ENCODE measurements at places on chromosomes 4 and X. TPM values are rescaled to one million over a fixed set of nuclear protein-coding genes. Genes with fewer than 3 reads are reported as not detected.
A peak's percentile ranks its signal among the peaks of the same experiment; 100 is the strongest.

GRCh38 chr4:7591409-7592053 lies 156.8 kb upstream of the PSAPL1 start:
- H3K36me3 ChIP-seq: no peaks in the 10 kb centered on the region
- peaks cover 8% of the 10 kb centered on the region for H3K27me3 ChIP-seq
- no peaks in the 10 kb centered on the region for H3K4me1 ChIP-seq
- no peak overlapping the region for H3K4me3 ChIP-seq
- H3K27ac ChIP-seq: no peak overlapping the region

DNA sequence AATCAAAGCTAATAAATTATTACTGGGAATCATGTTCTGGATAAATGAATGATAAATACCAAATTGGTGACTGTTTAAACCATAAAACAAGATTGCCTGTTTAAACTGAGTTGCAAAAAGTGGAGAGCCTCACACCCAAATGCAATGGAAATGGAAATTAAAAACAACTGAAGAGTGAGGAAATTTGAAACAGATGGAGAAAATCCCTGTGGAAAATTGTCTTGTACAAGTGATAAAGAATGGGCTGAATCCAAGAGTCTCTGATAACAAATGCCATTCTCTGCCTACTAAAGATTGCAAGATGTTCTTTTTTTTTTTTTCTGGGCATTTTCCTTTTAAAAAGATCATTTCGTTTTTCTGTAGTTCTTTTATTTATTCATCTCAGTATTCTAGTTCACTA lies 426.3 kb downstream of the NLGN4X start:
- no peak overlapping the region for H3K4me3 ChIP-seq
- H3K4me1 ChIP-seq: no peaks in the 10 kb centered on the region
- H3K27ac ChIP-seq: no peak overlapping the region
- no peaks in the 10 kb centered on the region for H3K36me3 ChIP-seq
- no peak for DNase-seq
- no peaks in the 10 kb centered on the region for H3K27me3 ChIP-seq

DNA sequence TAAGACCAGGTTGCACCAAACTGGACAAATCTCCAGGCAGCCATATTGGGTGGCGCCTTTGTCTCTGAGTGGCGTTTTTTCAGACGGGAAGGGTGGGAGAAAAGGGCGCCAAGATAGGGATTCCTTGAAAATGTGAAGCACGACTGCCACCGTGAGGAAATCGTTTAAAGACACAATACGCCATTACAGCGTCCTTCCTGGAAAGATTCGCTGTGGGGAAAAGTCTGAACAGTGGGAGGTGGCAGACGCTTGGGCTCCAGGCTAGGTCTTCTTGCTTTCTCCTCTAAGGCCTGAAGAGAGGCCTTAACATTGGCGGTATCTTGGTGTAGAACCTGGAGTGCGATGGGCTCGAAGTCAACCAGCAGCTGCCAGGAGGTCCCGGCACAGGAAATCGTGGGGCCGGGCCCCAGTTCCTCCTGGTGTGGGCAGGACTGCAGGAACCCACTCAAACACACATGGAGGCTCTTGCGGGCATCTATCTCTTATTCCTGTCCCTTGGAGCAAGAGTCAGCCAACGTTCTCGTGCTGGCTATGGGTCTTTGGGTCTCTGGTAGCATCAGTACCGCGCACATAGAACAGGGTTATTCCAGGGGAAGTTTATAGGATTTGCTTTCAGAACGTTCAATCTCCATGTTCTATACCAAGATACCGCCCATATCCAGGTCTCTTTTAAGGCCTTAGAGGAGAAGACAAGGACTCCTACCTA lies 208.8 kb downstream of the OR13H1 start:
- no peak for DNase-seq
- no peak overlapping the region for H3K4me3 ChIP-seq
- peaks cover 3% of the 10 kb centered on the region for H3K36me3 ChIP-seq
- no peak overlapping the region for H3K27ac ChIP-seq

- H3K27me3 ChIP-seq: no peaks in the 10 kb centered on the region
- H3K4me3 ChIP-seq: no peak overlapping the region
- H3K4me1 ChIP-seq: no peaks in the 10 kb centered on the region
- no peak overlapping the region for H3K27ac ChIP-seq
Measured at GRCh38 chrX:38941675-38942074, 140.4 kb downstream of the MID1IP1 start.

DNA sequence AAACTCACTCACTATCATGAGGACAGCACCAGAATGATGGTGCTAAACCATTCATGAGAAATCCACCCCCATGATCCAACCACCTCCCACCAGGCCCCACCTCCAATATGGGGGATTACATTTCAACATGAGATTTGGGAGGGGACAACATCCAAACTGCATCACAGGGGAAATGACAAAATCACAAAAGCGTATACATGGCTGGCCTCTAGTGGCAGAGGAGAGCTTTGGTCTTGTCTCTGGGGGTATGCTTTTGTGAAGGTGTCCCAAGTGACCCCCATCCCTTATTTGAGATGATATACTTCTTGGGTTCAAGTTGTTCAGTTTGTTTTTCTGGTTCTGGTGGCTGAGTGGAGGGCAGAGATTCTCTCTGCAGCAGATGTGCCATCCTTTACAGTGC lies 8.5 kb upstream of the SETD7 start:
- H3K4me1 ChIP-seq: peaks cover 14% of the 10 kb centered on the region
- no peak for DNase-seq
- H3K27me3 ChIP-seq: no peaks in the 10 kb centered on the region
- no peak overlapping the region for H3K4me3 ChIP-seq

DNA sequence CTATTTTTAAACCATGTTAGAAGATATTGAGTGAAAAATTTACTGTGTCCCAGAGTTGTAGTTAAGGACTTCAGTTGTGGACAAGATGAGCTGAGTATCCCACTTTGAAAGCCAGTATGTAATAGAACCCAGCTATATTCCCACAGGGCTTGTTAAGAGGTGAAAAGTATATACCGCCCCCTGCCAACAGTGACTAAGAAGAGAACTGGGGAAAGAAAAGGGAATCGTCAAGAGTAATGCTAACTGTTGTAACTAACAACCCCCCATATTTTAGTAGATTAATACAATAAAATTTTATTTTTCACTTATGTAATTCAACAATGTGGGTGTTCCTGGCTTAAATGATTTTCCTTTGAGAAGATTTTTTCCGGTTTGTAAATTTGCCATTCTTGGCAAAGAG lies 250.4 kb upstream of the GIMD1 start:
- no peaks in the 10 kb centered on the region for H3K36me3 ChIP-seq
- DNase-seq: no peak
- no peak overlapping the region for H3K27ac ChIP-seq
- no peaks in the 10 kb centered on the region for H3K4me1 ChIP-seq
- no peak overlapping the region for H3K4me3 ChIP-seq
- no peaks in the 10 kb centered on the region for H3K27me3 ChIP-seq

Gene TCP11X2
- total RNA-seq: not detected

DNA sequence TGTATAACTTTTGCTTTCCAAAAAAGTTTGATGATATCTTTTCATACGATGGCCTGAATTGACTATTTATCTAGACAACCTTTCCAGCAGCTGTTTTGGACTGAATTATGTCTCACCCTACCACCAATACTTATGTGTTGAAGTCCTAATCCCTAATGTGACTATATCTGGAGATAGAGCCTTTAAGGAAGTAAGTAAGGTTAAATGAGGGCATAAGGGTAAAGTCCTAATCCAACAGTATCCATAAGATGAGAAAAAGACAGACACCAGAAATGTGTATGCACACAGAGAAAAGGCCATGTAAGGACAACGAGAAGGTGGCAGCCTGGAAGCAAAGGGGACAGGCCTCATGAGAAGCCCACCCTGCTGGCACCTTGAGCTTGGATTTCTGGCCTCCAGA lies 86.6 kb upstream of the PPARGC1A start:
- H3K36me3 ChIP-seq: no peaks in the 10 kb centered on the region
- DNase-seq: no peak
- H3K27ac ChIP-seq: no peak overlapping the region
- no peaks in the 10 kb centered on the region for H3K4me1 ChIP-seq
- no peaks in the 10 kb centered on the region for H3K27me3 ChIP-seq
- H3K4me3 ChIP-seq: no peak overlapping the region

Gene DSPP
- total RNA-seq: not detected

GRCh38 chrX:37349221-37350033 lies at the start of gene PRRG1:
PRRG1 (plus strand) TSS chrX:37349364; CDS start chrX:37406250, 56,886 bp downstream.
- no peaks in the 10 kb centered on the region for H3K36me3 ChIP-seq
- no peak within 1 kb of the TSS for H3K27ac ChIP-seq
- peak; percentile 7 for DNase-seq
- peak within 1 kb of the TSS; percentile 38 for H3K4me3 ChIP-seq
- peaks cover 9% of the 10 kb centered on the region for H3K4me1 ChIP-seq
- peaks cover 25% of the 10 kb centered on the region for H3K27me3 ChIP-seq

GRCh38 chrX:149286940-149287349 lies 218.2 kb downstream of the IDS start:
- H3K4me3 ChIP-seq: no peak overlapping the region
- H3K36me3 ChIP-seq: no peaks in the 10 kb centered on the region
- H3K27ac ChIP-seq: no peak overlapping the region
- peaks cover 25% of the 10 kb centered on the region for H3K4me1 ChIP-seq
- peak; percentile 63 for DNase-seq
- no peaks in the 10 kb centered on the region for H3K27me3 ChIP-seq

DNA sequence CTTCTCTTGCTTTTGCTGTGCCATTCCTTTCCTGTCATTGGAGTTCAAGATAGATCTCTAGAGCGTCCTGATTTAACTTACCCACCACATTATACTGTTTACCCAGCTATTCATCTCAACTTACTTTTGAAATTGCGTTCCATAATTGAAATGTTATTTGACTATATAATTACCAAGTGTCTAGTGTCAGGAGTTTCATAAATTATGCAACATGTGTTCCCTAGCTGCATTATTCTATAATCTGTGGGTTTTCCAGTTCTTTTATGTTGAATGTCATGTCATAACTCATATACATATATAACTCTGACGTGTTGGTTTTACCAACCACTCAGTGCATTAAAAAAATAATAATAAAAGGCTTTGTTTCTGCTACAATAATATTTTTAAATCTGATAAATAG lies 285.9 kb upstream of the ARSJ start:
- H3K4me1 ChIP-seq: no peaks in the 10 kb centered on the region
- no peak overlapping the region for H3K4me3 ChIP-seq
- no peak for DNase-seq
- no peaks in the 10 kb centered on the region for H3K36me3 ChIP-seq

- H3K4me3 ChIP-seq: no peak overlapping the region
- no peaks in the 10 kb centered on the region for H3K27me3 ChIP-seq
- DNase-seq: no peak
- no peak overlapping the region for H3K27ac ChIP-seq
- no peaks in the 10 kb centered on the region for H3K36me3 ChIP-seq
Measured at GRCh38 chrX:66015152-66015831, 24.6 kb downstream of the VSIG4 start.

Measured in activated CD4-positive, alpha-beta T cell treated with anti-CD3 and anti-CD28 coated beads for 36 hours (primary cell).